Omental fat pad (tissue), 4 donors: ENCODE measurements at places on chromosomes 11 and 22.
A peak's percentile ranks its signal among the peaks of the same experiment; 100 is the strongest.

DNA sequence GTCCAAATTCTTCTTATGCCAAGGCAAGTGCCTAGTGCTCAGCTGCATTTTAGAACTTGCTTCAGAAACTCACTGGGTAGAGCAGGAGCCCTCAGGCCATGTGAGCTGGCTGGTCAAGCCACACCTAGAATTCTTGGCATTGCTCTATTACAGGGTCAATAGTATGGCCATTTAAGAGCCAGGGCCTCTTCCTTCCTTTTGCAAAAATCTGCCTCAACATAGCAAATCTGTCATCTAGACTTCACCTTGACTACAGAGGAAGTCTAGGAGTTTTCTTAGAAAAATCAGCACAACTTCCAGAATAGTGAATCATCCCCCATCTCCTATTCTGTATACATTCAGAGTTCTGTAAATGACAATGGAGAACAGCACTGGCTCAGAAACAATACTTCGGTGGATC is 112.0 kb upstream of the TTC12 start:
- no peak for DNase-seq

GRCh38 chr22:35064664-35065063 is 1.3 kb upstream of the ISX start:
- no peak for DNase-seq

DNA sequence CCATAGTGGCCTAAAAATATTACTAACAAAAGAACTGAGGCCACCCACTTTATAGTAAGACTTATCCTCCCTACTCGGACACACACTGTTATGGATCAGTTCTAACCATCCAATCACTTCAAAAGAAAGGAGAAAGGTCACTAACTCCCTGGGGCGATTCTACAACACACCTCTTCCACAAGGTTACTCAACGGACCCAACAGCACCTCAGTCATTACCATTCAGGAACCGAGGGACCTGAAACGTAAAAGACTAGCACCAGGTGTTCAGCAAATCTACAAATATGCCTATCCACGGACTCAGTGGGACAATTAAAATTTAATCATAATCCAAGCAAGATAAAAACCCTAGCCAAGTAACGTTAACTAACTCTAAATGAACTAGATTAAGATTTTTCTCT is 1.6 kb downstream of the HNRNPUL2 start:
- DNase-seq: no peak

- no peak for DNase-seq
Measured at GRCh38 chr11:58784995-58785394, 53.3 kb upstream of the GLYAT start.

GRCh38 chr22:48841881-48842582 is 985.6 kb downstream of the BRD1 start:
- no peak for DNase-seq

- DNase-seq: no peak
Measured at GRCh38 chr11:108278546-108278945, 55.7 kb downstream of the ATM start.

GRCh38 chr11:4071914-4072313 is 22.7 kb upstream of the RRM1 start:
- DNase-seq: no peak

DNA sequence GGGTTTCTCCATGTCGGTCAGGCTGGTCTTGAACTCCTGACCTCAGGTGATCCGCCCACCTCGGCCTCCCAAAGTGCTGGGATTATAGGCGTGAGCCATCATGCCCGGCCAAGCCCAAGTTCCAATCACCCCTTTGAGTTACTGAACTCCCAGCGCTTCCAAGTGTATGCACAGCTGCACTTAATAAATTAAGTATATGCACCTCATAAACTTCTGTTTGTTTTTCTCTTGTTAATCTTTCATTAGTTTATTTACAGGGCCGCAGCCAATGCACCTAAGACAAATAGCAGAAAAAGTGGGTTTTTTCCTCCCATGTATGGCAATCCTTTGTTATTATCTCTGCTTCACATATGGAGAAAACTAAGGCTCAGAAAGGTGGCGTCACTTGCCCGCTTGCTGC is 21.3 kb downstream of the SYN3 start:
- DNase-seq: no peak

GRCh38 chr22:47225931-47226633 is 463.6 kb downstream of the TBC1D22A start:
- DNase-seq: no peak

- DNase-seq: peak; percentile 72
Measured at GRCh38 chr11:62905927-62906531, 15.1 kb downstream of the CHRM1 start.

GRCh38 chr11:120805960-120806555 is 217.8 kb upstream of the TBCEL start:
- DNase-seq: no peak

DNA sequence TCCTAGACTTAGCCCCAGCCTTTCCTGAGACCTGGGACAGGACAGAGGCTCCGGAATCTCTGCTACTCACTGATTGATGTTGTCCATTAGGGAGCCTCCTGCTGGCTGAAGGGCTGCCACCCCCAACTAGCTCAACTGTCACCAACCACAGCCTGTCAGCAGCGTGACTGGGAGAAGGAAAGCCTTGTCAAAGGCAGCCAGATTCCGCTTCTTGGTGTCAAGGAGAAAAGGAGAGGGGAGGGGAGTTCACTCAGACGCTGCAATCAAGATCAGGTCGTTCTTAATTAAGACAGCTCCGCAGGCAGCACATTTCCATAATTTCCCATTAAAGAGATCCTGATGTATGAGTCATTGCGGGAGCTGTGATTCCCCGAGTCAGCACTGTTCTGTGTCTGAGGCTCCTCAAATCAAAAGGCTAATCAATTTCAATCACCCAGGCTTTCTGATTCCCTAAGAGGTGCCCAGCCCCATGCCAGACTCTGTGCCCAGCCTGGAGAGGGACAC is 152.8 kb upstream of the ZBED5 start:
- DNase-seq: no peak

- no peak for DNase-seq
Measured at GRCh38 chr11:8383227-8383626, 119.5 kb upstream of the LMO1 start.

DNA sequence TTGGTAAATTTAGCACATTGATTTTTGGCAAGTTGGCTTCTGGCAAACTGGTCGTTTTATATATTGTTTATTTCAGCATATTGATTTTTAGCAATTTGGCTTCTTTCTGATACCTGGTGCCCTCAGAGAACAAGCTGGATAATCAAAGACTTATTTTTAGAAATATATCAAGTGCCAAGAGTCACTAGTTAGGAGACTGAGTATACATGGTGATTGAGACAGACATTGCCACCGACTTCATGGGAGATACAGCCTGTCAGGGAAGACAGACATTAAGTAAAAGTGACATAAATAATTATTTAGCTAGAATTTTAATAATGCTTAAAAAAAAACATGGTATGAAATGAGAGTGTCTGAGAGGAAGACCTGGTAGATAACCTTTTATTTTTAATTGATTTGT is 242.3 kb upstream of the MTNR1B start:
- DNase-seq: no peak

- no peak for DNase-seq
Measured at GRCh38 chr11:45616802-45617549, 48.4 kb downstream of the CHST1 start.

- no peak for DNase-seq
Measured at GRCh38 chr11:79242616-79243015, 198.2 kb downstream of the TENM4 start.

DNA sequence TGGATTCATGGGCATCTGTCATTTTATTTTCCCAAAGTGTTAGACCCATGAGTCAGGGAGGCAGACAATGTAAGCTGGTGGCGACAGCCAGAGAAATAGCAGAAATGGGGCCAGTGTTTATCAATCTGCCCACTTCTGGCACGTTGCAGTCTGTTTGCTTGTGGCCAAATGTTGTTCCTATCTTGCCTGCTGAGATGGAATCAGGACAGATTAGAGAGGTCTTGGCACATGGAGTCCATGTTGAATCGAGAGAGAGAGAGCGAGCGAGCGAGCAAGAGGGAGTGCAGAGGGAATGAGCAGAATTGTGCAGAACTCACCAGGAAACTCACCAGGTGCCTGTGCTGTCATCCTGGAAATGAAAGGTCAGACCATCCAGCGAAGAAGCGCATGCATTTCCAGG is 21.9 kb upstream of the PARVG start:
- DNase-seq: no peak
